Activated CD8-positive, alpha-beta memory T cell treated with anti-CD3 and anti-CD28 coated beads for 1 hour (primary cell): ENCODE measurements at places on chromosomes 1 and 21.

DNA sequence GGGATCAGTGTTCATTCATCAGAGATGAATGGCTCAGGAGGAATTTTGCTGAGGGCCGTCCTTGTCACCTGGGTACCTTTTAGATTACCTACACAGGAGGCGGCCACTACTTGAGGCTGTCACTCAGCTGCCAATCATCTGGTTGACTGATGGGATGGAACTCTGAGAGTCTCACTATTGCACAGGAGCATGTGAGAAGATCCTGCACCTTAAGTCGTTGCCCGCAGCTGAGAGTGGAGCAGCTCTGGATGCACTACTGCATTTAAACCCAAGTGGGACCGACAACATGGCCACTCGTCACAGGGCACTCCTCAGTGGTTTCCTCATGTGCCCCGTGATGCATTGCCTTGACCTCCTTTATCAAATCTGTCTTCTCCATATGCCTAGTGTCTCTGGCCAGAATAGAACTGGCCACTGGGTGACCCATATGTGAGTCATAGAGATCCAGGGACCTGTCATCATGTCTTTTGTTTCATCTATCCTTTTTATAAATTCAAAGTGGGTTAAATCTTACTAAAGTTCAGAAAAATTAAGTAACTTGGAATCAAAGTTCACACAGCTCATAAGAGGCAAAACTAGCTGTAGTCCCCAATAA lies 165.5 kb downstream of the ZSCAN20 start:
- no peak for DNase-seq

DNA sequence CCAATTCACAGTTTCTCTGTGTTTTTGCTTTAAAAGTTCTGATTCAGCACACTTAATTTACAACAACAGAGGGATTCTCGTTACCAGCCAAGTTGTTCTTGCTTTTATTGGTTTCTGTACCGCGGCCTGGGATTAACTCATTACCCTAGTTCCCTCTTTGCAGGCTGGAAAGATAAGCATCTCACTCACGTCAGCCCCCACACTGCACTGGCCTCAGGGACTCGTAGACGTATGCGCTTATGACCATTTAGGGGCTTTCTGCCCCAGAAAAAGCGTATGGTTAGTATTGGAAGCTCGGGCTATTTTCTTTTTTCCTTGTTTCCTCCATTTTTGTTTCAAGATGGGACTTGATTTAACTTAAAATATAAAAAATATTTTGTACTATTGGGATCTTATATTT lies 76.0 kb downstream of the POFUT2 start:
- no peak for DNase-seq

DNA sequence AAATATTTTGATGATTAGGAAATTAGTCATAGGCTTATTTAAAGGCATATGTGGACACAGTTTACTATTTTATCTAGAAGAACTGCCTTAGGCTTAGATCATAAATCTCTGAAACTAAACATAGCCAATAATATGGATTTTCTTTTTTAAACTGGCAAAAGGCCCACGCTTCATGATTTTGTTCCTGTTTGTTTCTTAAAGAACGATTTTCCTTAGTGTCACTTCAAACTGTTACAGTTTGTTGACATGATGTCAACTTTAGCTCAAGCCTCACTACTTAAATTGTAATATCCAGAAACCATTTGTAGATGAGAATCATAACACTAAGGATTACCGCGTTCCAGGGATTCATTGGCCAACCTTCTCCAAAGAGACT lies 322.6 kb downstream of the HHIPL2 start:
- no peak for DNase-seq

- no peak for DNase-seq
Measured at GRCh38 chr1:41639332-41639936, 155.0 kb upstream of the EDN2 start.

DNA sequence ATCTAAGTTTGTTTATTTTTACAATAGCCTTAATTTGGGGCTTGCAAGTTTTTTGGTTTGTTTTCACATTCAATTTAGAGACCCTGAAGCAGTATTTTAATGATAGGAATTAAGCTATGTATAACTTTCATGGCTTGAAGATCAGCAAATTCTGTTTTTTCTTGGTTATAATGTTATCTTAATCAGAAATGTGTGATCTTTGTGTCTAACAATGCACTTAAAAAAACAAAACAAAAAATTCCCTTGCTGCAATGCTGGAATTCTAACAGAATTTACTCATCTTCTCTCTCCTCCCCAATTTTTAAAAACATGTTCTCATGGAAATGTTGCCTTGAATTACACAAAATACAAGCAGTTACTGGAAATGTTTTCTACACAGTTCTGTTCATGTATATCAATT lies 113.1 kb downstream of the OLFML2B start:
- DNase-seq: no peak

DNA sequence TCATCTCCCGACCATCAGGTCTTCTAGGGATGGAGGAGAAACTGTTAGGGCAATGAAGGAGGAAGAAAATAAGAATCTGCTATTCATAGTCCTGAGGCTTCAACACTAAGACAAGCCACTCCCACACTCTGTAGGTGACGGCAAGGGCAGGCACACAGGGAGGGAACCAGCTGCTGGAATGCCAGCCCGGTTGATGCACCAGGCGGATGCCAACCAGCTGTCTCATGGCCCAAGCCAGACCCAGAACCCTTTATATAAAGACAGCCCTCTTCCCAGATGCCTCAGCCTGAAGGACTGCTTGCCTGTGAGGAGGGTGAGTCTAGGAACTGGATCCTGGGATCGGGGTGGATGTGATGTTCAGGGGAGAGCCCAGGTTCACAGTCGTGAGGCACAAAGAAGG lies at the start of gene KPRP:
KPRP (plus strand) TSS at position 279 of the 400 bp plus-strand sequence. CDS start 1,564 bp downstream, outside the sequence.
- no peak for DNase-seq

GRCh38 chr1:167666416-167666815 lies 36.4 kb downstream of the RCSD1 start:
- no peak for DNase-seq

DNA sequence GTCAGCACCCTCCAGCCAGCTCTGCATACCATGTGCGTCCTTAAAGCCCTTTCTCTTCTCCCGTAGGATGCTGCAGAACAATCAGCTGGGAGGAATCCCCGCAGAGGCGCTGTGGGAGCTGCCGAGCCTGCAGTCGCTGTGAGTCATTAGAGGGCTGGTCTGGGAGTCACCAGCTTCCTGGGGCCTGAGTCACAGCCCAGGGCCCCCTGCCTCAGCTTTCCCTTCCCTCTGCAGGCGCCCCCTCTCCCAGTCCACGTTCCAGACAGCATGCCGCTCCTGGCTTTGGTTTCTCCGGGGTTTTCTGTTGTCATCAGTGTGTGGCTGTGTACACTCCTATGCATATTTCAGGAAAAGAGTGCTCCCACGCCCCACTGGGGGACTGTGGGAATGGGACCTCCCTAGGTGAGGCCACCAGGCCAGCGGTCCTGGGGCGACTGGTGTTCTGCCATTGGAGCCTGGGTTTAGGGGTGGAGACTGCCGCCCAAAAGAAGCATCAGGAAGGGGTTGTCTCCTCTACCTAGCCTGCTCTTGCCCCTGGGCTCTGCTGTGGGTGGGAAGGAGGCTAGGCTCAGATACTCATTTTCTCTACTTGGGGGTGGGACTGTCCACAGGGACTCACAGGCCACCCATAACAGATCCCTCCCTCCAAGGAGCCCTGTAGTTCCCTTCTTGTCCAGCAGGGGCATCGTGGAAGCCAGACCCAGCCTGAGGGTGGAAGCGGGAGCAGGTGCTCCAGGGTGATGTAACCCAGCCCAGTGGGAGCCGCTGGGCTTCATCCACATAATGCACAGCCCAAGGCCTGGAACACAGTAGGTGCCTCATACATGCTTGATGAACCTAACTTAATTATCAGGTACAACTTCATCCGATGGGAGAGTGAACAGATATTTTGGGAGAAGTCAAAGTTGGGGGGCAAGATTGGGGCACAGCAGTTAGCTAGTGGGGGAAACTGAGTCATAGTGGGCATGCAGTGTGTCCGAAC lies 42.5 kb downstream of the LGR6 start:
- DNase-seq: peak; percentile 45

DNA sequence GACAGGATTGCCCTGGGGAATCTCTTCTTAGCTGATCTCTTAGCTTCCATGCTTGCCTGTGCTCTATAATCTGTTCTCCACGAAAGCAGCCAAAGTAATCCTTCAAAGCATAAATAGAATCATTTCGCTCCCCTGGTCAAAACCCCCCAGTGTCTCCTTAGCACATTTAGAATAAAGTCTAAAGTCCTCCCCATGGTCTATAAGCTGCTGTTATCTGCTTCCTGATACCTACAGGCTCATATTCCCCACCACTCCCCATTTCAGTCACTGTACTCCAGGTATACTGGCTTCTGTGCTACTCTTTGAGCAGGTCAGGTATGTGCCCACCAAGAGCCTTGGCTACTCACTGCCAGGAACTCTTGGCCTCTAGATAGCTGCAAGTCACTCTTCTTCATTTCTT lies 2.9 kb downstream of the S100A12 start:
- no peak for DNase-seq

GRCh38 chr1:63623952-63624351 lies 30.7 kb downstream of the PGM1 start:
- no peak for DNase-seq
